ENCODE measurements at places on chromosomes 2 and 18.

DNA sequence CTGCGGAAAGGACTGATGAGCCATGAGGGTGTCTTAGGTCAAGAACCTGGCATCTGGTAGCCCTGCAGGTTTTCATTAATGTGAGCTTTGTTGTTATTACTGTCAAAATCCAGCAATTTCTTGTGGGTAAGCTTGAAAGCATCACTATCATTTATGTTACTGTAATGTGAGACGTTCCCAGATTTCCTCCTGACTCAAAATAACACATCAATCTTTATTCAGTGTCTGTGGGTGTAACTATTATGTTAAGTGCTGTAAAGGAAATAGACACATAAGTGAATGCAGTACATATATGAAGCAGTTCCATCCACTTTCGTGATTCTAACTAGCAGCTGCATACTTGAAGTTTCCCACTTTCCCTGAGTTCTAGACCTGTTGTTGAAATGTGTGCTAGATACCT lies 89.8 kb downstream of the FHOD3 start:
- no peak for DNase-seq

- DNase-seq, result no peak
Measured at GRCh38 chr2:239668651-239669050, 267.8 kb upstream of the HDAC4 start.

DNA sequence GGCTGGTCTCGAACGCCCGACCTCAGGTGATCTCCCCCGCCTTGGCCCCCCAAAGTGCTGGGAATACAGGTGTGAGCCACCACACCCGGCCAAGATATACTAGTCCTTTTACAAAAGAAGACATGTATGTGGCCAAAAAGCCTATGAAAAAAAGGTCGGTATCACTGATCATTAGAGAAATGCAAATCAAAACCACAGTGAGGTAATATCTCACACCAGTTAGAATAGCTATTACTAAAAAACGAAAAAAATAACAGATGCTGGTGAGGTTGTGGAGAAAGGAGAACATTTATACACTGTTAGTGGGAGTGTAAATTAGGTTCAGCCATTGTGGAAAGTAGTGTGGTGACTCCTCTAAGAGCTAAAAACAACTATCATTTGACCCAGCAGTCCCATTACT lies 26.4 kb downstream of the KLHL23 start:
- DNase-seq, result no peak

DNA sequence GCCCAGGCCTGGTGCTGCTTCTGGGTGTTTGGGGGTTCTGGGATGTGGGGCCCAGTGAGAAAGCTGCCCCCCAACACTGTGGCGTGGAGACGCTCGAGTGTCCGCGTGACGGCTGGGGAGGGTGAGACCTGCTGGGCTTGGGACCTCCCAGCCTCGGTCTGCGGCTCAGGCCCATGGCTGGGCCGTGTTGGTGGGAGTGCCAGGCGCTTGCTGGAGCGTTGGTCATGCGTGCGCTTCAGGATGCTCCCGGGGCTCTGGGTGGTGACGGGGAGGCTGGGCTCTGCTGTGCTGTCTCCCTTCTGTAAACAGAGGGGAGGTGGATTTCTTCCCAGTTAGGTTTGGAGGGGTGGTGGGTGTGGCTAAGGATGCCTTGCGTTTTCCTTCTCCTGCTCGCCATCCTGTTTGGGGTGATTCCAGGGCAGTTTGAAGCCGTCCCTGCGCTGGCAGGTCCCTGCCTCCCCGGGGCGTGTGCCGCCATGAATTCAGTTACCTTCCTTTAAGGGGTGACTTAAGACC lies 606 bp downstream of the GAL3ST2 start:
- no peak for DNase-seq

DNA sequence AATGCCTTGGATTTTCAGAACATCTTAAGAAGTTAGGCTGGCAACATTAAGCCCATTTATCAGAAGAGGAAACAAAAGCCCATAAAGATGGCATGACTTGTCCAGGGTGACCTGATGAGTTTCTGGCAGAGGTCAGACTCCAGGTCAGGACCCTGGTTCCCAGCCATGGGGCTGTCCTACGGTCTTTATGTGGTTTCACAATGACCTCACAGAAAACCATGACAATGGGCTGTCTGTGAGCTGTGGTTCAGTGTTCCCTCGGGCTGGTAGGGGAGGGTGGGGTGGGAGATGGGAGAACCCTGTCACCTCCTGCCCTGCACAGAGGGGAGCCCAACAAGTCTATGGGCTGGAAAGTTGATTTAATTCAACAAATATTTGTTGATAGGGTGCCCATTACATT lies 101.8 kb downstream of the LOXHD1 start:
- no peak for DNase-seq

DNA sequence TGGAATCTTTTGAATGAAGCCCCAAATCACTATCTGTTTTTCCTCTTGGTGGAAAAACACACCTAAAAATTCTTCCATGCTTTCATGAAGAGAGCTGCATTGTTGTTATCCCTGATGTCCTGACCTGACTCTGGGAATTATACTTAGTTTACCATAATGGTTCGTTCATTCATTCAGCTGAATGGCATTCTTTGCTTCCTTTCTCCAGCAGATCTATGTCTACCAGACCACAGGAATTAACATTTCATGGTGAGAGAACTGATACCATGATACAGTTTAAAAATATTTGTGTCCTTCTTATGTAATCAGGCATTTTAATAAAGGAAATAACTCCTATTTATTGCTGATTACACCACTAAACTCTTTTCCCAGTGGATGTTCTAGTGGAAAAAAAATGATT lies 11.1 kb upstream of the SLC4A10 start:
- no peak for DNase-seq

GRCh38 chr2:191128172-191128910 lies 22.5 kb downstream of the STAT4 start:
- no peak for DNase-seq

- no peak for DNase-seq
Measured at GRCh38 chr2:64880193-64880951, 108.8 kb upstream of the SLC1A4 start.

DNA sequence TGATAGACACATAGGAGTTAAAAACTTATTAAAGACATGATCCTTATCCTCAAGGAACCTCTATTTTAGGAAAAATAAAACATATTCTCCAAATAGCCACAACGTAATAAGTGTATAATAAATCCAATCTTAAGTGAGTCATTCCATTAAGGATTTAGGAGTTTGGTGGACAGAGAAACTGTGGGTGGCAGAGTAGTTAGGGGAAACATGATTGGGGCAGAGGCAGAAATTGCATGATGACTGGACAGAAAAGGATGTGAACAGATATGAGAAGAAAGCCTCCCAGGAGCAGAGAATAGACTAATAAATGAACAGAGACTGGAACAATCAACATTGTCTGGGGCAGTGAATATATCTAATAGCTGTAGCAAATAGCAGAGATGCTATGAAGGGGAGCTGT lies 48.1 kb upstream of the SIGLEC15 start:
- no peak for DNase-seq

DNA sequence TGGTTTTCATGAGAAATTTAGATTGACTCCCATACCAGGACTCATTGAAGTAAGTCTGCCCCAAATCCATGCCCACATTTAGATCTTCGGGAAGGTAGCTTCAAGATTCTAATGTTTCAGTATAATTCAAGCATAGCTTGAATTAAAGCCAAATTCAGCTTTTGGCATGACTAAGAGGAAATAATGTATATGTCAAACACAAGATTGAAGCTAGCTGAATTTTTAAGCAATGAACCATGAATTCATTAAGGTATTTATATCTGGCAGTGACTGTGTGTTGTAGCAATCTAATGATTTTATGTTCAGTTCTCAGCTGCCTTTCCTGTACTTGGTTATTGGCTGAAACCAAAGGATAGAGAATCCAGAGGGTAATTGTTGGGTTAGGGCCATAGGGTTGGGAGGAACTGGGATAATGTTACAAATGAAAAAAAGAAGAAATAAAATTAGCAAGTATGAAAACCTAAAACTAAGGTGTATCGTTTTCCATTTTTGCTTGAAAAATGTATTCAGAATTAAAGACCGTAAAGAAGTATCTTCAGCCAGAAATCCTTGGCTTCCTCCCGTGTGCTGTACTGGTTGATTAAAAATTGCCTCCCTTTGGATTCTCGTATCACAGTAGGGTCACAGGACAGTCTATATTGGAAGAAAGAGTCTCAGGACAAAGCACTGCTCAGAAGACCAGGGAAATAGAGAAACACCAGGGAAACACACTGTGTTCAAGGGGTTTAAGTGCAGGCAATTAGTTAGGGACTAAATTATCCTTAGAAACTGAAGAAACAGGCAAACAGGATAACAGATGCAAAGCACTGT lies 119.0 kb upstream of the FN1 start:
- DNase-seq, result no peak

- DNase-seq, result no peak
Measured at GRCh38 chr2:181366675-181367175, 90.5 kb upstream of the ITGA4 start.

- DNase-seq, result no peak
Measured at GRCh38 chr2:187689372-187689771, 135.1 kb upstream of the TFPI start.

DNA sequence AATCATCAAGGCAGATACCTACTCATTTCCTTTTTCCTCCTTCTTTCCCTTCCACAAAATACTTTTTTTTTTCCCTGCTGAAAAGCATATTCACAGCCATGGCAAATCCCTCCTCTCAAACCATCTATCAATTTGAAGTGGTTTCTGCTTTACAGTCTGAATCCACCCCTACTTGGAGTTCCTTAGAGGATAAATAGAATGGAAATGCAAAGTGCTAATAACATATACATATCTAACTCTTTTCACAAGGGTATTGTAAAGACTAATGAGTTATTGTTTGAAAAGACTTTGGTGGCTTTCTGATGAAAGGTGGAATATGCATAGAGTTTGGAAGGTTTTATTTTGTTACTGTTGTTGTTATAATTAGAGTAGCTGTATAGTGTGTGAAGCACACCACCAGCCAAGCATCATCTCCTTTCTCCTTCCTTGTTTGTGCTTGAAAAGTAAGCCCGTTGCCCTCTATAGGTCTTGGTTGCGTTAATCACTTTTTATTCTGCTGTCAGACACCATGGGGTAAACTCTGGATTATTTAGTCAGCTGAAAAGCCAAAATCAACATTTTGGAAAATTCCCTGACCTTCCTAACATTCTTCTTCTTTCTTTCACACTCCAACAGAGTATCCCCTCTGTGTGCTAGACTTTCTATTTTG lies 2126.9 kb upstream of the CELF4 start:
- no peak for DNase-seq

DNA sequence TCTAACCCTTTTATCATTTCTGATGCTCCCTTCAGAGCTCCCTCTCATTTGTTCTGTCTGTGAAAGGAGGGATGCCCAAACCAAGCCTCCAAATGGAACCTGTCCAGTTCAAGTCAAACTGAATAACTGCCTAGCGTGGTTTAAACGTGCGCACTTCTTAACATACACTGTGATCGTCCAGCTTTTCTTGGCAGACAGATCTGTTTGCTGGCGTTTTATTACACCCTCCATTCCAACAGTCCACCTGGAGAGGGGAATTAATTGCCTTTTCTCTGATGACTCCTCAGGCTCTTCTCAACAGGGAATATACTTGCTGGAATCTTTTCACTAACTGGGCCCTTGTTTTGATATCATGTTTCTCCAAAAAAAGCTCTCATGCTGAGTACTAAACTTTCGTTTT lies 379.2 kb upstream of the POU3F3 start:
- DNase-seq, result no peak

GRCh38 chr2:169027234-169027633 lies 3.9 kb downstream of the ABCB11 start:
- DNase-seq, result no peak

- no peak for DNase-seq
Measured at GRCh38 chr2:119838179-119838578, 78.5 kb downstream of the PTPN4 start.

- no peak for DNase-seq
Measured at GRCh38 chr2:2805263-2805662, 474.2 kb upstream of the MYT1L start.

GRCh38 chr2:8343031-8343430 lies 338.8 kb upstream of the ID2 start:
- no peak for DNase-seq

GRCh38 chr2:172182624-172183023 lies 79.9 kb upstream of the DLX2 start:
- no peak for DNase-seq

DNA sequence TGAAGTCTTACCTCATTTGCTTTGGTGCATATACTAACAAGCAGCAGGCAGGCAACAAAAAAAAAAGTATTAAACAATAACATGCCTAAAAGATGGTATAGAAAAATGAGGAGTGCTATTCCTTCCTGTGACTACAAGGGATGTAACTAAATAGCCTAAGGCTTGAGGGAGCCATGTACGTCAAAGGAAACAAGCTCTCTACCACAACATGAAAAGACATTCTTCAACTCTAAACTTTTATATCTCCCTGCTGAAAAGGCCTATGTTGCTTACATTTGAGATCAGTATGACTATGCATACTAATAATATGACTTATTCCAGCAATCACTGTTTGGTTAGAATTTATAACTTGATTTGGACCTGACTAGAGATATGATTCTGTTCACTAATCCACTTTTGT lies 347.9 kb downstream of the ADCYAP1 start:
- no peak for DNase-seq

DNA sequence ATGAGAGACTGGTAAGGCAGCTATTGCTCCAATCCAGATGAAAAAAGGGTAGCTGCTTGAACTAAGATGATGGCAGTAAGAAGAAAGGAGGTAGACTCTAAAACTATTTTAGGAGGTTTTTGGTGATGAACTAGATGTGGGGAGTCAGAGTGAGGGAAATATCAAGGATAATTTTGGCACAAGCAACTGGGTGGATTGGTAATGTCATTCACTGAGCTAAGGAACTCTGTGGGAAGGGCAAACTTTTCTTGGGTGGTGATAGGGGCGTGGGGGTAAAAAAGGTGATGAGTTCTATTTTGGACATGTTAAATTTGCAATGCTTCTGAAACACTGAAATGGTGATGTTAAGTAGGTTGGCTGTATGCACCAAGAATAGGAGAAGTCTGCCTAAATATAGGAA lies 19.3 kb downstream of the PAIP2B start:
- DNase-seq, result no peak

GRCh38 chr2:25044990-25045389 lies 3.1 kb downstream of the EFR3B start:
- DNase-seq, result no peak

DNA sequence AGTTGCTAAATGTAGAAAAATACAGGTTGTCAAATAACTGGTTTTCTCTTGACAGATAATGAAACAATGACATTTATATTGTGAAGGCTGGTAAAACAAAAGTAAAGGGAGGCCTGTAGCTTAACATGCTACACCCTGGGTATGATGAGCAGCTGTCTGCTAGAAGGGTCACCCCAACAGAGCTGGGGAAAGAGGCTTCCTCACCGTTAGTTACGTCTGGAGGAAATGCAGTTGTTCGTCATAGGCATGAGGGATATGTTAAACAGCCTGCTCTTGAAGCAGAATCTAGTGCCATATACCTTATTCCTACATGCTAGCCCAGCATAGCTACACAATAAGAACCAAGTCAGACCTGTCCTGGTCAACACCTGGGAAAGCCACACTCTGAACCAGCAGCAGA lies 49.9 kb downstream of the LPIN2 start:
- peak; percentile 60 for DNase-seq

GRCh38 chr2:195695002-195695631 lies 38.1 kb downstream of the SLC39A10 start:
- DNase-seq, result no peak

GRCh38 chr2:72689579-72690195 lies 136.1 kb downstream of the EXOC6B start:
- DNase-seq, result no peak

All from OCI-LY7 (cell line).